Stimulated activated CD4-positive, alpha-beta T cell treated with anti-CD3 and anti-CD28 coated beads, Interleukin-1b, Interleukin-23, amount 100 ng/mL, for 24 hours (primary cell): ENCODE measurements at places on chromosomes 12 and 14.

DNA sequence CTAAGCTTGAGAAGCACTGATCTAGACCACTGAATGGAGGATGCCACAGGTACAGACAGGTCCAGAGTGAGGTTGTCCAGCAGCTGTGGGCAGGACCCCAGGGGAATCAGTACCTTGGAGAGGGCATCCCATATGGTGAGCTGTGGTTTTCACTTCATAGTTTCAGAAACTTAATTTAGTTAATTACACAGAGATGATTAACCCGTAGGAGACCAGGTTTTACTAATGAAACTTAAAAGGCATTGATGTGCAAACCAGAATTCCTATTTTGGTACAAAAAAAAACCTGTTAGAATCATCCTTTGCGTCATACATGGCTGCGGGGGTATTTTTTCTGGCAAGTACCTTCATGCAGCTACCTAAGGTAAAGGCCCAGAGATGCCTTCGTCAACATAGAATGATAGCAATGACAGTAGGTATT lies 159.3 kb downstream of the DACT1 start:
- no peak for DNase-seq

GRCh38 chr12:4584281-4584680 lies 22.3 kb downstream of the DYRK4 start:
- DNase-seq = no peak

DNA sequence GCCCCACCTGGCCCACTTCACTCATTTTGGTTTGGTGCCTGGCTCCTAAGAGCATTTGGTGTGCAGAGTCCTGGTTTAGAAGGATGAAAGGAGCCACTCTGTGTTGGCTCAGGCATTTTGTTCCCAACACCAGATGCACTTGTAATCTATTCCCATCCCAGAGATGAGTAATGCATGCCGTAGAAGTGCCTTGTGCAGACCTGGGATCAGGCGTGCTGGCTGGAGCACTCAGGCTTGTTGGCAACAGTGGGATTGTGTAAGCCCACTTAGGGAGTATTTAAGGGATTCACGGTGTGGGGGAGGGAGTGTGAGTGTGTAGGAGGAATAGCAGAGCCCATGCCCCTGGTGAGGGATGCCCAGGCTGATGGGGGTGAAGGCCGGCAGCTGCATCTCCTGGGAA lies 501.5 kb upstream of the TBX3 start:
- no peak for DNase-seq

DNA sequence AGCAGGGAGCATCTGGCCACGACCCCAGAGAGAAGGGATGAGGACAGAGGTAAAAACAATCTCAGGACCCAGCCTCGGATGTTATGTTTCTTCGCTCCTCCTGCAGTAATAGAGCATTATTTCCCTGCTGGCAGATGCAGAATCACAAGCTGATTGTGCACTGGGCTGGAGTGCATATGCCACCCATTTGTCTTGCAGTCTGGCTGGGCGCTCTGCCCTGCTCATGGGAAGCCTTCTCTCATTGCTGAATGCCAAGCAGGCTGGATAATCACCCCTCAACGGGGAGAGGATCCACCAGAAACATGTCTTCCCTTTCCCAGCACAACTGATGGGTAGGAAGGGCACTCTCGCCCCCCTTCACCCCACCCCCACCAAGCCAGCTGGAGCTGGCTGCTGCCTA lies 8.5 kb upstream of the VASH1 start:
- DNase-seq = no peak

- no peak for DNase-seq
Observed at GRCh38 chr14:65588426-65589140, 176.1 kb downstream of the FUT8 start.

DNA sequence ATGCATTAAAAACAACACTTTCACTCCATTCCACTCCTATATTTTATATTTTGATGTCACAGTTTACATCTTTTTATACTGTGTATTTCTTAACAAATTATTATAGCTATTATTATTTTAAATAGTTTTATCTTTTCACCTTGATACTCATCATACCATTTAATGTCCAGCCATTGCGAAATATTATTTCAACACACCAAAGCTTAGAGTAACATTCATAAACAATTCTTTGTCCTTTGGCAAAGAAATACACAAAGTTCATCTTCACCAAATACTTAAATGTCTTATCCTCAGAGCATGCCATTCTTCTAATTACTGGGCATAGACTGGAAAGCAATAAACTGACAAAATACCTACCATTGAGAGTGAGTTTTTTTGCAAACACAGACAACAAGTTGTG lies 1963.4 kb upstream of the FLRT2 start:
- DNase-seq = no peak

- no peak for DNase-seq
Observed at GRCh38 chr12:806200-806791, 53.9 kb downstream of the WNK1 start.

GRCh38 chr12:96814200-96814599 lies 92.9 kb upstream of the NEDD1 start:
- no peak for DNase-seq

DNA sequence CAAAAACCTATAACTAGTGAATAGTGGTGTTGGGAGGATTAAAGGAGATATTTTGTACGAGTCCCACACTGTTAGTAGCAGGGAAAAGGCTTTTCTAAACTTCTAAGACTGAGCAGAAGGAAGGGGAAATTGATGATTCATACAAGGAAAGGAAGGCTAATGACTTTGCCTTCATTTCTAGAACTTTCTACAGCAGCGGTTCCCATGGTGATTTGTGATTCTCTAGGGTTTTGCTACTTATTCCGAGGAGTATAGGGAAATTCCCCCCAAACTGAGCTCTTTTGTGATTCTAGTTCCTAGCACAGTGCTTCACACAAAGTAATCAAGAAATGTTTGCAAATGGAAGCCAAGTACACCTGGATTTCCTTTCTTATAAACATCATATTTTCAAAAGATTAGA lies 23.8 kb upstream of the PWP1 start:
- DNase-seq = no peak

DNA sequence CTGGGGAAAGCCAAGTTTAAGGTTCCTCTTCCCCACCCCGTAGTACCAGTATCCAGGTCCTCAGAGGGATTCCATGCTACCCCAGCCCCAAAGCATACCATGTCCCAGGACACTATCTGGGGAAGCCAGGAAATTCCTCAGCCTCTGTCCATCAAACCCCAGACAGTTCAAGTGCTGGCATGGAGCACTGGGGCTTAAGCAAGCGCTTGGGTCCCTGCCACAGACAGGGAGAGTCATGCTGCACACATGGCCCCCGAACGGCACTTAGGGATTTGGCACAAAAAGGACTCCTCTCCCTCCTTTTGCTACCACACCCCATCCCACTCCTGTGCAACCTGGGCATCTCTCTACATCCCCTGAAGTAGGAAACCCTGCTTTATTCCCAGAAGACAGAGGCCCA lies 21.8 kb downstream of the ADCY6 start:
- no peak for DNase-seq

DNA sequence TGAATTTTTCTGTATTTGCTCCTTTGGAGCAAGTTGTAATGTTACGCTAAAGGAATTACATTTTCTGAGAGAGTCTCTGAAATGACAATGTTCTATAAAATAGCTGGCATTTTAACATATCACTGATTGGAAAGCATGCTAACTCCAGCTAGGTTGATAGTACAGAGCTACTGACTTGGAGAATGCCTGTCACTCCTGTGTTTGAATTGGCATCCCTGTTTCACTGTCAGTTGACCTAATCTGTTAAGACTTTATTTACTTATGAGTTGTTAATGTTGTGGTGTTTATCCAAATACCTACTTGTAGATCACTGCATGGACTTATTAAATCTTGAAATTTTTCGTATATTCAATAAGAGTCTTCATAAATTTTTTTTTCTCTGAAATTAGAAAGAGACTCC lies 33.6 kb downstream of the HCFC2 start:
- no peak for DNase-seq

- no peak for DNase-seq
Observed at GRCh38 chr12:119236372-119236771, 57.6 kb downstream of the HSPB8 start.

GRCh38 chr12:50315803-50316202 lies 32.5 kb upstream of the LIMA1 start:
- DNase-seq = no peak

GRCh38 chr14:93830753-93831461 lies 42.6 kb upstream of the PRIMA1 start:
- no peak for DNase-seq
